ENCODE measurements at places on chromosomes 13 and 19. TPM values are rescaled to one million over a fixed set of nuclear protein-coding genes. Genes with fewer than 3 reads are reported as not detected.

SOX1 gene
- not detected for total RNA-seq

SHANK1 gene
- total RNA-seq: 0.44 TPM

PSG7 gene
- total RNA-seq: not detected

PEAK3 gene
- total RNA-seq: not detected

GDF15 gene
- 193 TPM for total RNA-seq

CYSLTR2 gene
- not detected for total RNA-seq

SHD gene
- not detected for total RNA-seq

CEACAM7 gene
- total RNA-seq: not detected

ZNF274 gene
- total RNA-seq: 27.1 TPM

FGF14 gene
- not detected for total RNA-seq

AMER2 gene
- not detected for total RNA-seq

NLRP7 gene
- not detected for total RNA-seq

CCDC169 gene
- total RNA-seq: 5.9 TPM

SMIM24 gene
- not detected for total RNA-seq

ELF1 gene
- total RNA-seq: 73.7 TPM

ZNF493 gene
- total RNA-seq: 8.7 TPM

ZNF100 gene
- 9.9 TPM for total RNA-seq

KCNJ14 gene
- total RNA-seq: 2.7 TPM

ZFP30 gene
- 8.1 TPM for total RNA-seq

CAPN12 gene
- total RNA-seq: not detected

IL4I1 gene
- total RNA-seq: not detected

NLRP4 gene
- total RNA-seq: not detected

CARS2 gene
- 104 TPM for total RNA-seq

SMIM44 gene
- total RNA-seq: not detected

CD22 gene
- total RNA-seq: 0.56 TPM

IRGC gene
- total RNA-seq: not detected

CD79A gene
- total RNA-seq: not detected

CHST8 gene
- not detected for total RNA-seq

ERFL gene
- not detected for total RNA-seq

ATP4A gene
- total RNA-seq: not detected

VWA8 gene
- 20.1 TPM for total RNA-seq

FGF21 gene
- total RNA-seq: 0.93 TPM

LRRC8E gene
- 11.8 TPM for total RNA-seq

TMEM38A gene
- 4.5 TPM for total RNA-seq

All from MCF 10A (cell line).